ENCODE measurements at places on chromosomes 4 and X.

DNA sequence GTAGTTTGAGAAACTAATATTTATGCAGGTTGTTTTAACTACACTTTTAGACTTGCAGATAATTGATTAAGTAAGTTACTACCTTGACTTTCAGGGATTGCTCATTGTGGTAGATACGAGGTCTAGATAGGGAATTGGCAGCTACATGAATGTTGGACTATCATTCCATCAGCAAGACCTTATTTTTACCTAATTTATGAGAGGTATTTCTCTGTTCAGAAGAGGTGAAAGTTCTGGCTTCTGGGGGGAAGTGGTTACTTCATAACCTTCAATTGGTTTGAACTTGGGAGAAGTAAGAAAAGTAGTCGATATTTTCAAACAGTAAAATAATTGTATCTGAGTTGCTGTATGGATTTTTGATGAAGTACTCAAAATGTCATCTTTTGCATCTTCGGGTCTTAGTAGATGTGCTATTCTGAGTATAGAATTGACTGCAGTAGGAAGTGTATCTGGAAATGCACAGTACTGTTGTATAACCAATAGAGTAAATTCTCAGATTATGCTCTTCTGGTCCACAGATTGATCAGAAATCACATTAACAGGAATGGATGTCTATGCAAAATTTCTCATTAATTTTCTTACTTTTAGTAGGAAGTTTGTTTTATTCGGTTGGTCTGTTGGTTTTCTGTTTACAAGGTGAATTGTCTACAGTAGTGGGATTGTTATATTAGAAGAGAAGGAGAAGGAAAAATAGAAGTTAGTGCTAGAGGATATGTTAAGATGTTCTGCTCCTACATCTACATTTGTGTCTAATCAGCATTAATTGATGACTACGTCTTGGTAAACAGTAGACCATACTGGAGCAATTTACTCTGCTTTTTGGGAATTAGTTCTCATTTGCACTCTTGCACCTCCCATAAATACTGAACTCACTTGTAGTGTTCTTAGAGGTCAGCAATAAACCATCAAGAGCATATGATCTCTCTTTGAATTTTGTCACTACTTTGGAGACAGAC lies 3.0 kb downstream of the NFKB1 start:
- no peak for DNase-seq

GRCh38 chr4:45741897-45742296 lies 382.0 kb downstream of the GABRG1 start:
- DNase-seq = no peak

- no peak for DNase-seq
These were observed 39.6 kb downstream of the CCNI start for GRCh38 chr4:77036206-77036605.

- no peak for DNase-seq
These were observed 37.5 kb downstream of the PNPLA4 start for GRCh38 chrX:7889680-7890079.

GRCh38 chr4:115292320-115293092 lies 179.1 kb upstream of the NDST4 start:
- no peak for DNase-seq

DNA sequence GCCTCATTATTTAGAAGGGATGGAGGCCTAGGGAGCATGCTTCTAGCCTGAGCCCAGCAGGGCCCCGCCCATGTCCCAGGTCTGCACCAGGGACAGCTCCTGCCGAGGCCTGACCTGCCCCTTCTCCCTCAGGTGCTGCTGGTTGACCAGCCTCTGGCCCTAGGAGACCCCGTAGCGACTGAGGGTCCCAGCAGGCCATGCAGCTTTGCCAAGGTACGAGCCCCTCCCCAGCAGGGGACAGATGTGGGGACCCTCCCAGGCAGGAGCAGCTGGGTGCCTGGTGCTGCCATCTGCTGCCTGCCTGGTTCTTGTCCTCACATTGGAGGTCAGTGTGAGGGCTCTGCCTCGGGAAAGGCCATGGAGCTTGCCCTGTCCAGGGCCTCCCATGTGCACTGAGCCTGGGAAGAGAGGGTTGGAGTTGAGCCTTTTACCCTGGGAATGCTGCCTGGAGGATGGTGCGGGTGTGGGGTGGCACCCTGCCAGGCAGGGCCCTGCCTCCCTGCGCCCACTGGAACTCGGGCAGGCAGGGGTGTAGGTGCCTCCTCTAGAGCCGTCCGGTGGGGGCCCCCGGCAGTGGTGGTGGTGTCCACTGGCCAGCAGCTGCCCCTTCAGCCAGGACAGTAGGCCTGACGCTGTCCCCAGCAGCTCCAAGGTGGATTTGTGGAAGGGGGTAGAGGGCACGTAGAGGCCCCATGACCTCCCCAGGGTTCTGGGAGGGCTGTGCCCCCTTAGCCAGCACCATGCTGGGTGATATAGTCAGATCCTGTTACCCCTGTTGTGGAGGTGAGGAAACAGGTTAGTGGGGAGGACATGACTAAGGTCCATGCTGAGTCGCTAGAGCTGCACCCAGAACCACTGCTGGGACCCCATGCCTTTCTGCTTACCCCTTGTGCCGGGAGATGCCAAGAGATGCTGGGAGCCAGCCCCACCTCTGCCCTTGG lies 2.2 kb upstream of the MSANTD1 start:
- no peak for DNase-seq

GRCh38 chr4:145825255-145825654 lies 113.4 kb downstream of the ZNF827 start:
- no peak for DNase-seq

DNA sequence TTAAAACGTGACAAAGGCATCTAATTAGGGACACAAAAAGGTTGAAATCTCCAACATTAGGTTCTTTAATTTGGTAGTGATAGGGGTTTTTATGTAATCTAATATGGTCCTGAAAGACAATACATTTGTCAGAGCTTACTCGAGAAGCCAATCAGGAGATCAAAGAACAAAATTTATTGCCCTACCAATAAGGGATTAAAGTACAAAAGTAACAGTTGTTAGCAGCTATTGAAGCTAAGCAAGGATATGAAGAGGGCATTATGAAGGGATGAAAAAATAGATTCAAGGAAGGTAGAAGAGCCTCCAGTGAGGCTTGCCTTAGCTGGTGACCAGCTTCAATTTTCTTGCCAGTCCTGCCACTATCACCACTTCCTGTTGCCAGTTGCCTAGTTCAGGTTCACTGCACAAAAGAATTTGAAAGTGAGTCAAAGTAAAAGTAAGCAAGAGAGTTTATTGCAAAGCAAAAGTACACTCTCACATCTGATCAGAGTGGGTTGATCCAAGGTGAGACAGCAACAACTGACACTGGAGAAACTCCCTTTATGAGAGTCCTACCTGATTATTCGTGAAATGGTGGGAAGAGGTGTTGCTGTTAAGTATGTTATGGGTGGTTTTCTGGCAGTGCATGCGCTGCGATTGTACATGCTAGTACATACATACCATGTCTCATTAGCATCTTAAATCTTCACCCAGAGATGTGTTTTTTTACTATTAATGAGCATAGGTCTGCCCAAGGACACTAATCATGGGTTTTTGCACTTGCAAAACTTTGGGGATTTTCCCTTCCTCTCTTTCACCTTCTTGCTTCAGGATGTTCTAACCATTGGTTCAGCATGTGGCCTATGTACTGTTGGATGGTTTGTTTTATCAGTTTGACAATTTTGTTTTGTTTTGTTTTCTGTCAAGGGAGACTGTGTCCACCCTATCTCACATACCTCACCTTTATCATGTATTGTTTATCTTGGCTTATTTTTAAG lies 263.2 kb upstream of the ITM2A start:
- DNase-seq = no peak

- DNase-seq = no peak
These were observed 54.1 kb downstream of the ARHGAP10 start for GRCh38 chr4:147786031-147786430.

- DNase-seq = no peak
These were observed 11.1 kb downstream of the STARD8 start for GRCh38 chrX:68658530-68658929.

DNA sequence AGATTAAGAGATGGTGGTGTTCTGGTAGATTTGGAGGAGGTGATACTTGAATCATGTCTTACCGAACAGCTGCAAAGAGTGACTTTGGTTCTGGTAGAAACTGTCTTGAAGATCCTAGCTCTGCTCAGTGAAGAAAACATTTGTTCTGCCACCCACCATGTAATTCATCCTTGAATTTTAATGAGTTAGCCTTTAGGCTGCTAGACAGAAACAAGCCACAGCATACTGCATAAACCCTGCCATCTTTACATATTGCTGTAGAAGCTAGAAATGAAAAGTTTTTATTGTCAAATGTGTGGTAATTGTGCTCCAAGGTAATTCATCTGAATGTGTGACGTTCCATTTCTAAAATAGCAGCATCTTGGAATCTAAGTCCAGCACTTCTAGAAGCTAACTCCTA lies 161.0 kb upstream of the RAPGEF2 start:
- no peak for DNase-seq

GRCh38 chr4:1029529-1029928 lies 18.1 kb downstream of the FGFRL1 start:
- DNase-seq = no peak
